ENCODE measurements at places on chromosomes 12 and 14. TPM values are rescaled to one million over a fixed set of nuclear protein-coding genes. Genes with fewer than 3 reads are reported as not detected.

Gene GPR162
- 2.4 TPM for polyA plus RNA-seq

Gene RPS6KL1
- polyA plus RNA-seq, result 0.99 TPM

Gene LIN7A
- polyA plus RNA-seq, result 0.21 TPM

Gene OR6C4
- not detected for polyA plus RNA-seq

DNA sequence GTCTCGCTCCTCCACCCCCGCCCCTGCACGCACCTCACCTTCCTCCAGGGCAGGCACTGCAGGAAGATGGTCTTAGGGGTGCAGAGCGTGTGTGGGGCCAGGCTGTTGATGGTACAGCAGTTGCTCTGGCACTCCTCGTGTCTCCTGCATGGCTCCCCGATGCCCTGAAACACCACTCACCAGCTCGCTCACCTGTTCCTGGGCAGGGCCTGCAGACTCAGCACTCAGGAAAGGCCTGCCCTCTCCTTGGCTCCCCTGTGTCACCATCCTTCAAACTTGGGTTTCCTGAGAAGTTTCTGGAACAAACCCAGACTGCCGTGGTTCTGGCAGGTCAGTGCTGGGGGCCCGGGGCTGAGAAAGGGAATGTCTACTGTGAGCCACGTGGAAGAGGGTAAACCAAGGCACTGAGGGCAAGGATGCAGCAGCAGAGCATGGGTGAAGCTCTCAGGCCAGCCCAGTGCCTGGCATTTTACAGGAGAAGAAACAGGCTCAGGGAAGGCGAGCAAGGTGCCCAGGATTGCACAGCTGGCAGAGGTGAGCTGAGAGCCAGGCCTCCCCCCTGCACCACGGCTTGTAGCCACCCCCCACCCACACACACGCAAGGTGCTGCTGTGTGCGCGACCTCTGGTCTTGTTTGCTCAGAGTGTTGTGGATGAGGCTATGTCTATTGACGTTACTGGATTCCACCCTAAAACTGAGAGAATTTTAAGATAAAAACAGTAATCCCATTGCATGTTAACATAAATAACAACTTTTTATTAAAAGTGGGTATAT, 5.5 kb downstream of the LRCOL1 start:
- DNase-seq, result no peak

GRCh38 chr12:57261428-57261865, 10.5 kb upstream of the STAC3 start:
- DNase-seq, result no peak

DNA sequence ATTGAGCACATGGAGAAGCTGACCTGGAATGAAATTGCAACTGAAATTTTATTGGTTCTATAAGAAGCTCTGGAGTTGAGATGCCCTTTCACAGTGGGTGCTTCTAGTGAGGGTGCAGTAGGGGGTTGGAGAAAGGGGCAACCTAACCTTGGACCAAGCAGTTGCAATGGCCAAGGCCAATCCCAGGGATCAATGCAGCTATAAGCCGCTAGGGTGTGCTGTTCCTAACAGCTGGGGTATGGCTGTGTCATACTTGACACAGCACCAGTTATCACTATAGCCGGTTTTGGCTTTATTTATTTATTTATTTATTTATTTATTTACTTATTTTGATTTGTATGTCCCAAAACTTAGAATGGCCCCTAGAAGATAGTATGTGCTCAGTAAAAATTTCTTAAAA, 505.9 kb downstream of the FLRT2 start:
- DNase-seq, result no peak
